Activated CD8-positive, alpha-beta memory T cell treated with anti-CD3 and anti-CD28 coated beads for 1 hour (primary cell): ENCODE measurements at places on chromosomes 1 and 21.

DNA sequence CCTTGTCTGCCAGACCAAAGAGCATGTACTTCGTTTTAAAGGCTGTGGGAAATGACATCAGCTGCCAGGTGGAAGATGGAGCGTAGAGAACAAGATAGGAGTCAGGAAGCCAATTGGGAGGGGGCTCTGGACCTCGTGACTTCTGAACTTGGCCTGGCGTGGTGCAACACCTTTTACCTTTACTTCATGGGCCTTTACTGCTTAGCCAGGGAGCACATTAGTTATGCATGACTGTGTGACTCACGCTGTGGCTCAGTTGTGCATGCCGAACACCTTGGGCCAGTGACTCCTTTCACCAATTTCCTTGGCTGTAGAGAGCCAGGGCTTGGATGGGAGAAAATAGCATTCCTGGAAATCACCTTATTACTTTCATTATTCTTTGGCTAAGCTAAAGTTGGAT lies 7.2 kb downstream of the XCL1 start:
- no peak for DNase-seq

DNA sequence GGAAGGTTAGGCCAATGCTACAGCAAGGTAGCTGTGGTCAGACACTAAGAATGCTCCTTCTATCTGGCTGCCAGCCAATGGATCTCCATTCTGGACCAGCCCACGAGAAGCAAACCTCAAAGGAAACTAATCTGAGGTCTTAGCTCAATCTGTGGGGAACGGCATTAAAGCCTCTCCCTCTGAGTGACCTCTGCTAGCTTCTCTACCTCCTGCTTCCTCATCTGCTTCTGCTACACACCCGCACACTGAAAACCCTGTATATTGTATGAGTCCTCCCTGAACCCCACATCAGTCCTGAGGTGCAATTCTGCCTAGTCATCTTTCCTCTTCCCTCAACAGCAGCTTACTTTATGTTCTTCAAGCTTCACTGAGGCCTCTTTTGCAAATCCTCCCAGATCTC lies 6.9 kb upstream of the GALE start:
- DNase-seq = no peak

- no peak for DNase-seq
Measured at GRCh38 chr21:19198801-19199200, 795.2 kb upstream of the TMPRSS15 start.

GRCh38 chr1:66693856-66694255 lies 58.4 kb upstream of the DYNLT5 start:
- DNase-seq = no peak

DNA sequence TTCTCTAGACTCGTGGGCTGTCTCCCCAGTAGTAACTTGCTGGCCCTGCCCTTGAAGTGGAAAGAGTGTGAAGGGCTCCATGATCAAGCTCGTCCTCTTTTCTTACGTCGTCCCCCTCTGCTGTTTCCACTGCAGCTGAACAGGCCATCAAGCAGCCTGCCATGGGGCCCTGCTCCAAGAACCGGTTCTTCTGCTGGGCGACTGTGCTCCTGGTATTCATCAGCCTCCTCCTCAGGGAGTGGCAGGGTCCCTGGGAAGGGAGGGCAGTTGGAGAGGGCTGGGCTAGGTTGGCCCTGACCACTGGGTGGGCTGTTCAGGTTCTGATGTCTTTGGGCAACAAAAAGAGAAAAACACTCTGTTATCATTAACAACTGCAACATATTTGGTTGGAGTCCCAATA lies 151.5 kb downstream of the FCRL5 start:
- DNase-seq = no peak

GRCh38 chr1:33683913-33684312 lies 180.0 kb upstream of the HMGB4 start:
- DNase-seq = no peak

DNA sequence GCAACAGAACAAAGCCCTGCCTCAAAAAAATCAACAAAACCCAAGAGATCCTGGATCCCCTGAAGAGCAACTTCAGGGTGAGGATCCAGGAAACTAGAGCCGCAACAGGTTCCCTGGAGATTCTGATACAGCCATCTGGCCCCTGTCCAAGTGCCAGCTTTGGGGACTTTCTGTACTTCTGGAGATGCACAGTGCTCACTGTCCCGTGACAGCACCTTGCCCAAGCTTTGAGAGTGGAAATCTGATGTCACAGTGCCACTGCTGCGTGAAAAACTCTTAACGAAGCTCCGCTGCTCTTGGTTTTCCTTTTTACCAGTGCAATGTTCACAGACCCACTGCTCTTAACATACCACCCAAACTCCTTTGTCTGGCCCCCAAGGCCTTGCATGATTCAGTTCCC lies 26.3 kb downstream of the STK40 start:
- DNase-seq = no peak

DNA sequence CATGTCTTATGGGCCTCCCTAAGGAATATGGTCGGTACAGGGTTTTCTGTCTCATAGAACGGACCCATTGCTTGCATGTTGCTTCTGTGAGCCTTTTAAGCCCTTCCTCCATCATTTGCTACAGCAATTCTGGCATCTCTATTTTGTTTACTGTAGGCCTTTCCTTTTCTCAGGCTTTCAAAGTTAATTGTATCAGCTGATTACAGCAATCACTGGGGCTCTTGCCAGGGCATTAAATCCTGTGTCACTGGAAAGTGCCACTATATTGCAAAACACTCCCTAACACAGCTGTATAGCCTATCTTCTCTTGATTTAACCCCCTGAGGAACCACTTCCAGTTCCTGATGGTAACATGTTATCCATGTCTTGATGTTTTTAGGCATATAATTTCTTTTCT lies 156.5 kb downstream of the PDE4B start:
- DNase-seq = no peak

DNA sequence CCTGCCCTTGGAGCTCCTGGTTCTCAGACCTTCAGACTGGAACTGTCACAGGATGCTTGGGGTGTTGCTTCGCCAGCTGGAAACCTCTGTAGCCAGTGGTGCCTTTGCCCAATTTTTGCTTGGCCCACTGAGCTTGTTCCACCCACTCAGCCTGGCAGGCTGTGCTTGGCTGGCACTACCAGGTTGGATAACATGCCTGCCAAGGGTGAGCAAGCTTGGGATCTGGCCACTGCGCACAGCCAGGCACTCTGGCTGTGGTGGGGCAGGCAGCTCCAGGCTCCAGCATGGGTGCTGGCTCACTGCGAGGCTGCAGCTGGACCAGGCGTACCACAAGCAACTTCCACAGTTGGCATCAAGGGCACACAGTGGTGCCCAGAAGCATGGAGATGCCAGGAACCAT lies 967.8 kb upstream of the NCAM2 start:
- DNase-seq = no peak

DNA sequence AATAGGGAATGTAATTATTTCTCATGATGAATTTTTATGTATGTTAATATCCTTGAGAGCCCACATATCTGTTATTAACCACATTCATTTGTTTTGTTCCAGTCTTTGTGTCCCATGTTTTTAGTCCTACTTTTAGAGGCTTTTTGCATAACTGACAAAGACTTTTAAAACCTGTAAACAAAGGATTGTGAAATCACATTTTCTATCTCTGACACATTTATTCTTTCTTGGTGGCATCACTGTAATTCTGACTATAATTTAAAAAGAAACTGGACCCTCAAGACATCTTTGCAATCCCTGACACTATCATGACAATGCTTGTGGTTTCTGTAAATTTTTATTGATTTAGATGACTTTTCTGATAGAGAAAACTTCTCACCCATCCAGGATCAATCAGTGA lies 313.1 kb downstream of the SIPA1L2 start:
- DNase-seq = no peak

DNA sequence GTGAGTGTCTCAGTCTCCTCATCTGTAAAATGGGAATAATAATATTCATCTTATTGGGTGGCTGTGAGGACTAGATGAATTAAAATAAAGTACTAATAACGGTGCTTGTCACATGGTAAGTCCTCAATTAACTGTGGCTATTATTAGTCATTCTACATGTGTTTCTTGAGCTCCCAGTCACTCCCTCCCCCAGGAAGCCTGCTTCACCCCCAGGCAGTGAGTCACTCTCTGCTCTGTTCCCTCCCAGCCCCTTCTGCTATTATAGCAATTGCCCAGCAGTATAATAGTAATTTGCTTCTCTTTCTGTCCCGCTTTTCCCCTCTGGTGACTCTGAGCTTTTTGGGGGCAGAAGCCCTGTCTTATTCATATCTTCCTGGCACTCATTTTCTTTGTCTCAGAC lies 102.0 kb downstream of the BEND5 start:
- DNase-seq = no peak

- no peak for DNase-seq
Measured at GRCh38 chr21:28712411-28712810, 280.3 kb downstream of the LTN1 start.

GRCh38 chr1:88730132-88730675 lies 46.1 kb downstream of the PKN2 start:
- no peak for DNase-seq

DNA sequence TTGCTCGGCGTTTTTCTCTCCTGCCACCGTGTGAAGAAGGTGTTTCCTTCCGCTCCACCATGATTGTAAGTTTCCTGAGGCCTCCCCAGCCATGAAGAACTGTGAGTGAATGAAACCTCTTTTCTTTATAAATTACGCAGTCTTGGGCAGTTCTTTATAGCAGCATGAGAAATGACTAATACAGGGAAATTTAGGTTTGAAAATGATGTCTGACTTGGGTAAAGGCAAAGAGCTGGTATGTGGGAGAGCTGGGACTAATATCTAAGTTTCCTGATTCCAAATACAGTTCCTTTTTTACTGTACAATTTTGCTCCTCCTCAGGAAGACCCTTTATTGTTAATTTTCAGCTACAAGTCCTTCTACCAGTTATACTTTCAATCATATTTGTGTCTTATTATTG lies 16.7 kb upstream of the ADAMTS5 start:
- DNase-seq = no peak

- DNase-seq = no peak
Measured at GRCh38 chr1:47444562-47445465, 7.0 kb downstream of the FOXD2 start.

DNA sequence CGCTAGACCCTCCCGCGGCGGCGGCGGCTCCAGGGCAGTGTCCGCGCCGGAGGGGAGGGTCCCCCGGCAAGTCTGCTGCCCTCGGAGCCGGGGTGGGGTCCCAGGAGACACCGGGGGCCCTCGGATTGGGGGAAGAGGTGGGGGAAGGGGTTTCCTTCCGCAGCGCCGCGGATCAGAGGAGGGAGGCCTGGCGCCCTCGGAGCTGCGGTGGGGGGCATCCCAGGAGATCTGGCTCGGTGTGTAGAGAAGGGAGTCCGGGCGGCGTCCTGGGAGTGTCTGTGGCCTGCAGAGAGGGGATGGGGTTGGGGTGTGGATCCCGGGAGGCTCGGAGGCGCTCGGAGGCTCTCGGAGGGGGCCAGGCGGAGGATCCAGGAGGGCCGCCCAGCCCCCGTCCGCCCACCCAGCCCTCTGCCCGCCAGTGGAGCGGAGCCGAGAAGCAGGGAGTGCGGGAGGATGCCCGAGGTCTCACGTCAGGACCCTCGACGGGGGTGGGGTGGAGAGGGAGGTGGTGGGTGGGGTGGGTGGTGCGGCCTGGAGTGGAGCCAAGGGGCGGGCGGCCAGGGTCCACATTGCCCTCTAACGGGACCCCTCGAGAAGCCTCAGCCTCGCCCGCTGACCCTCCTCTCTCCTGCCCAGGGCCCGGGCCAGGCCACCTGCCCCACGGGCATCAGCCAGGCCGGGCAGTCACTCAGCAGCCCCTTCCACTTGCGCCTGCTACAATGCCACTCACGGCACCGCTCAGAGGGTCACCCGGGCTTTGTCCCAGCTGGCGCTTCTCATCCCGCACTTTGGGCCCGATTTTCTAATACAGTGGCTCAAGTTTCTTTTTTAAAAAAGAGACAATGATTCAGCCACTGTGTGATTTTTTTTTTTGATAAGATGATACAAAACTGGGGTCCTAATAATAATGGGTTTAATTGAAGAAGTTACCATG lies 60.2 kb upstream of the ARHGEF16 start:
- DNase-seq = no peak

GRCh38 chr1:96016219-96016618 lies 705.4 kb upstream of the PTBP2 start:
- DNase-seq = no peak

- no peak for DNase-seq
Measured at GRCh38 chr1:40673452-40673851, 8.0 kb upstream of the RIMS3 start.

GRCh38 chr1:32887623-32888022 lies 1.3 kb downstream of the HPCA start:
- DNase-seq = no peak

- DNase-seq = no peak
Measured at GRCh38 chr1:198492872-198493271, 47.6 kb downstream of the ATP6V1G3 start.

DNA sequence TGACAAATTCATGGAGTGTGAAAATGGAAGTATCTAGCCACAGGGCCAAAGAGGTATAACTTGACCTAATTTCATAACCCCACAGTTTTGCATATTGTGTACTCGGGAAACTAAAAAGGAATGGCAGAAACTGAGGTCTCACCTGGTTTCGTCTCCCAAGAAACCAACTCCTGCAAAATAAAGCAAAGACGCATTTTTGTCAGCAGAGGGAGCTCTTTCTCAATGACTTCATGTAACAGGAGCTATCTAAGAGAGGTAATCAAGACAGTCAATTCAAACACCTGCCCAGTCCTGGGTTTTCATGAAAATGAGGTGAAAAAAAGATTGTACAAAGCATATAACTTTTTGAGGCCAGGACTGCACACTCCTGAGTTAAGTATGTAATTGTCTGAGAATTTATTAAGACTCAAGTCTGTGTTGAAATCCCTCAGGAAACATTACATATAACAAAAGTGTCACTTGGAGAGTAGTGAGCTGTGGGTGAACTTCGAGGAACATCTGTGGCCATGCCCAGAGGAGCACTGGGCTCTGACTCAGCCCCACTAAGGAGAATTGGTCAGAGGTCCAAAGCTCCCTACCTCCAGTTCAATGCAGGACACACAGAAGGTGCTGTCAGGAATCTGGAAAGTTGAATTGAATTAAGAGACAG lies 17.6 kb downstream of the FCRL4 start:
- DNase-seq = no peak

DNA sequence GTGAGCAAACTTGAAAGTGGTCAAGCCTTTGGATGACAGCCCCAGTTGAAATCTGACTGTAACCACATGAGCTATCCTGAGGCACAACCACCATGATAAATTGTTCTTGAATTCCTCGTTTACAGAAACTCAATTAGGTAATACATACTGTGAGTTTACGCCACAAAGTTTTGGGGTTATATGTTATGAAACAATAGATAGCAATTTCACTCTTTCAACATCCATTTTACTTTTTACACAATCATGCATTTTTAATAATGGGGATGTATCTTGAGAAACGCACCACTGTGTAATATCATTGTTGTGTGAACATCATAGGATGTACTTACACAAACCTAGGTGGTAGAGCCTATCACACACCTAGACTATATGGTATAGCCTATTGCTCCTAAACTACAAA lies 35.4 kb downstream of the OR2C3 start:
- DNase-seq = no peak

GRCh38 chr1:233928123-233928522 lies 23.6 kb downstream of the SLC35F3 start:
- no peak for DNase-seq

GRCh38 chr1:173258479-173259264 lies 51.5 kb upstream of the TNFSF4 start:
- DNase-seq = no peak

GRCh38 chr1:172887162-172887561 lies 163.6 kb downstream of the TNFSF18 start:
- no peak for DNase-seq
